ENCODE measurements at places on chromosomes 4 and X.
A peak's percentile ranks its signal among the peaks of the same experiment; 100 is the strongest.

DNA sequence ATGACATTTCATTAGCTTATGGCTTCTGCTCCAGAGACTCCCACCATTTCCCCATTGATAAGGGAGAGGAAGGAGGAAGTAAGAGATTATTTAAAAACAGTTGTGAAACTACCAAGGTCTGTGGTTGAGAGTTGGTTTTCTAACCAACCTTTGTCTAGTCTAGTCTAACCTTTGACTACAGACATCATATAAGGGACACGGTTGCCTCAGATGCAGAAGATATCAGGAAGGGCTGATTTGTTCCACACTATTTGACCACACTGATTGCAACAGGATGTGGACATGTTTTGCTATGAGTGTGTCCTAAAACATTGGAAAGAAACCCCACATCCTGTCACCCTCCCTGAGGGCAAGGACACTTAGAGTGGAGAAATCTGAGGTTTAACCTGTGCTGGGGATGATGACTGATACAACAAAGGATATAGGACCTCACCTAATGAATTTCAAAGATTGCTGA lies 53.0 kb downstream of the COQ2 start:
- DNase-seq, result no peak

DNA sequence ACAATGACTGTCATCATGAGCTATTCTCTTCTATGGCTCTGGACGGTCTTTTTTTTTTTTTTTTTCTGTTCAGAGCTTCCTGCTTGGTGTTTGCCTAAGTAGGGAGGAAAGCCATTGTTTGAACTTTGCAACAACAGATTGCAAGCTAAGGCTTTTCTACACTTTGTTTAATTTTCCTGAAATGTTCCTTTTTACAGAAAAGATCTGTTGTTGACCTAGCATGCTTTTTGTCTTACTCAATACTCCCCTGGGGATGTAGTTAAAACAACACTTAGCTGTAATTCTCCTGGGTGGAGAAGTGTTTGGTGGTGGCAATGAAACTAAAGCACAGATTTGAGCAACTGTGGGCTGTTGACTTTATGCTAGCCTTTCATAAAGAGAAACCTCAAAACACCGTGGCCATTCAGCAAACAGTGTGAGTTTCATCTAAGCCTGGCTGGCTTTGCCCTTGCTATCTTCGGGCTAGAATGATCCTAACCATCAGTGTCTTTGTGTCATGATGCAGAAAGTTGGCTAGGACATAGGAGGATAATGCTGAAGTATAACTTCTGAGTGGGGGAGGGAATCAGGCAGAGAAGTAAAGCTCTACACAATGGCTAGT lies 110.5 kb downstream of the ANXA3 start:
- DNase-seq, result no peak

GRCh38 chrX:12709047-12709446 lies 82.2 kb upstream of the PRPS2 start:
- DNase-seq, result no peak

GRCh38 chr4:78720994-78721677 lies 55.0 kb upstream of the BMP2K start:
- DNase-seq, result peak; percentile 17

DNA sequence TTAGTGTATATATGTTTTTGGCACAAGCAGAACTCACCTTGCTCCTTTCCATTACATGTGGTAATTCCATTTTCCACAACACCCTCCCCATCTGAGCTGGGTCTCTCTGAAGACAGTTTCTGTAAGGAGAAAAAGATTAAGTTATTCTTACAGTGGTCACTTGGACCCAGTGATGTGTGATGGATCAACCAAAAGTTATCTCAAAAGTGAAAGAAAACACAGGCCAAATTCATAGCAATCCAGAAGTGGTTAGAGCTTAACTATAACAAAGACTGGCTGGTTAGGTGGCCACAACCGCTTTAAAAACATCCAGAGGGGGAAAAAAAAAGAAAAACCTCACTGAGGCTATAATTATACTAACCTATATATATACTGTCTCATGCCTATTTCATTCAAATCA lies 123.7 kb downstream of the AFAP1 start:
- DNase-seq, result no peak

GRCh38 chrX:12657881-12658280 lies 133.3 kb upstream of the PRPS2 start:
- DNase-seq, result no peak

- no peak for DNase-seq
Measured at GRCh38 chr4:155114790-155115189, 93.6 kb upstream of the NPY2R start.

DNA sequence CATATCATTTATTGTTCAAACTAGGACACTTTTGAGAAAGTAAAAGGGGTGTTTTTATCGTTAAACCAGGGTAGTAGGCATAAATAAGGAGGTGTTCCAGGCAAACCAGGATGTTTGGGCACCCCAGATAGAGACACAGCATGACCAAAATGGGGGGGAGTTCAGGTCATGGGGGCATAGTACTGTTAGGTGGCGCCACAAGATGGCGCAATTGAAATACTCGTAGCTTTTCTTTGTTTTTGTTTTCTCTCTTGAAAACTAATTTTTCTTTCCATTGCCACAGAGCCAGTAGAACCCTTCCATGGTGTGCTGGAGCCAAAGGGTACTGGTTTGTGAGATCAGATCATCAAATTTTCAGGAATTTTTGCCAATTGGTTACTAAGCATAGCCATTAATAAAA lies 283.4 kb downstream of the BCOR start:
- DNase-seq, result peak; percentile 31

- no peak for DNase-seq
Measured at GRCh38 chrX:73785493-73785892, 222.5 kb downstream of the CHIC1 start.

DNA sequence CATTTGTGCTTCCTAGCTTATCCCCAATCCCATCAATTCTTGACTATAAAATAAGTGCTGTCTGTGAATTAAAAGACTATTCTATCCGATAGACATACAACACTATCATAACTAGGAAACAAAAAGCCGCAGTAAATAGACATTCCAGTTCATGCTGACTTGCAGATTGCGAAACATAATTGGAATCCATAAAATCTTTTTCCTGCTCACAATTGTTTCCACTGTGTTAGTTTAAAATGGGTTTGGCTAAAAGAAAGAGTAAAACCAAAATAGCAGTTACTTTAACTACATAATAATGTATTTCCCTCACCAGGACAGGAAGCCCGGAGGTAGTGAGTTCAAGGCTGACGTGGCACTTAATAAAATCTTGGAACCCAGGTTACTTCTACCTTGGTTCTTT lies 17.2 kb downstream of the SMIM31 start:
- no peak for DNase-seq

GRCh38 chr4:89492581-89493071 lies 185.0 kb upstream of the GPRIN3 start:
- DNase-seq, result no peak

- no peak for DNase-seq
Measured at GRCh38 chr4:144169211-144169610, 28.7 kb upstream of the GYPA start.

GRCh38 chrX:10819973-10820372 lies 199.6 kb upstream of the MID1 start:
- no peak for DNase-seq

All from stimulated activated CD4-positive, alpha-beta T cell treated with anti-CD3 and anti-CD28 coated beads, Interleukin-15, amount 100 ng/mL, for 48 hours (primary cell).